Effector memory CD4-positive, alpha-beta T cell (primary cell): ENCODE measurements at places on chromosomes 7 and 10.

GRCh38 chr10:125991392-125991791 lies 95.0 kb downstream of the FANK1 start:
- no peak overlapping the region for H3K27ac ChIP-seq
- no peaks in the 10 kb centered on the region for H3K4me1 ChIP-seq
- no peak for DNase-seq
- H3K36me3 ChIP-seq, result no peaks in the 10 kb centered on the region
- H3K27me3 ChIP-seq, result no peaks in the 10 kb centered on the region

GRCh38 chr7:79055722-79056415 lies 397.6 kb downstream of the MAGI2 start:
- no peaks in the 10 kb centered on the region for H3K36me3 ChIP-seq
- no peak for DNase-seq
- H3K4me1 ChIP-seq, result no peaks in the 10 kb centered on the region
- H3K27me3 ChIP-seq, result no peaks in the 10 kb centered on the region
- H3K4me3 ChIP-seq, result no peak overlapping the region

DNA sequence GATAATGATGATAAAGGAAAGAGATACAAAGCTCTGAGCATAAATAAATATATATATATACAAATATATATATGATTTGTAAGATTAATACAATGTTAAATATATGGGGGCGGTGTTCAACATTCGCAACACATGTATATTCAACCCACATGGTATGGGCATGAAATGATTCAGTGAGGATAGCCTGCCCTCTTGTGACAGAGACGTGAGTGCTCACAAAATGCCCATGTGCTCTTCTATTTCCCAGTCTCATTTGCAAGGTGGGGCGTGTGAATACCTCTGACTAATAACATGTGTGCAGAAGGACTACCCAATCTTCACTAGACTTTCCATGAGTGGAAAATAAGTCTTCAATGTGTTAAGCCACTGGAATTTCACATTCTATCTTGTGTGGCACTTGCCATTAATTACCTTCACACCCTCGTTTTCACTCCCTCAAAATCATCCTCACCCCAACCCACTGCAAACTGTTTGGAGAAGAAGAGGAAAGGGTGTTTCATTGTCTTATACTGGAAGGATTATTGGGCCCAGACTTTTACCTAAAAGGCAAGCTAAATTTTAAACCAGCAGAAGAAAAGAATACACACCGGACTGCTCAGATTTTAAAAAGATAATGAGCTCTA lies 26.9 kb downstream of the ASAH2 start:
- no peaks in the 10 kb centered on the region for H3K27me3 ChIP-seq
- H3K4me3 ChIP-seq, result no peak overlapping the region
- H3K27ac ChIP-seq, result no peak overlapping the region
- no peaks in the 10 kb centered on the region for H3K4me1 ChIP-seq
- no peaks in the 10 kb centered on the region for H3K36me3 ChIP-seq
- DNase-seq, result no peak

DNA sequence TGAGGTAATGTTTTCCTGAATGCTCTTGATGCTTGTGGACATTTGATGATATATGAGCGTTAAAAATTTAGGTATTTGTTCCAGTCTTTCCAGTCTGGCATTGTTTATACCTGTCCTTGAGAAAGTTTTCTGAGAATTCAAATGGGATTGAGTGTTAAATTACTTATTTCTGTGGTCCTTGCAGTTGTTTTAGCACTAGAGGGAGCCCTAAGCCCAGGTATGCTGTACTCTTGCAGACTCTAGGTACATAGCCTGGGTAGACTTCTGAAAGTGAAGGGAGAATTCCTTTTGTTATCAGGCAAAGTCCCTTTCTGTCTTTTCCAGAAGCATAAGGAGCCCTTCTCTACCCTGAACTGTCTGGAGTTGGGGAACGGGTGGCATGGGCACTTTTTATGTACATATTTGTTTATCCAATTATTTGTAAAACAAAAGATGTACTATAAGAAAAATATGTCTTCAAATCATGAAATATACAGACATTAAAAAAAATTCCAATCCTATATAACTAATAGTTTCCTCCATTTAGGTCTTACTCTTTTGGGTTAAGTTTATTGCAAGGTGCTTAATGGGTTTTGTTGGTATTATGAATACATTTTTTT lies 262.1 kb downstream of the ATRNL1 start:
- no peaks in the 10 kb centered on the region for H3K36me3 ChIP-seq
- no peak overlapping the region for H3K4me3 ChIP-seq
- DNase-seq, result no peak

DNA sequence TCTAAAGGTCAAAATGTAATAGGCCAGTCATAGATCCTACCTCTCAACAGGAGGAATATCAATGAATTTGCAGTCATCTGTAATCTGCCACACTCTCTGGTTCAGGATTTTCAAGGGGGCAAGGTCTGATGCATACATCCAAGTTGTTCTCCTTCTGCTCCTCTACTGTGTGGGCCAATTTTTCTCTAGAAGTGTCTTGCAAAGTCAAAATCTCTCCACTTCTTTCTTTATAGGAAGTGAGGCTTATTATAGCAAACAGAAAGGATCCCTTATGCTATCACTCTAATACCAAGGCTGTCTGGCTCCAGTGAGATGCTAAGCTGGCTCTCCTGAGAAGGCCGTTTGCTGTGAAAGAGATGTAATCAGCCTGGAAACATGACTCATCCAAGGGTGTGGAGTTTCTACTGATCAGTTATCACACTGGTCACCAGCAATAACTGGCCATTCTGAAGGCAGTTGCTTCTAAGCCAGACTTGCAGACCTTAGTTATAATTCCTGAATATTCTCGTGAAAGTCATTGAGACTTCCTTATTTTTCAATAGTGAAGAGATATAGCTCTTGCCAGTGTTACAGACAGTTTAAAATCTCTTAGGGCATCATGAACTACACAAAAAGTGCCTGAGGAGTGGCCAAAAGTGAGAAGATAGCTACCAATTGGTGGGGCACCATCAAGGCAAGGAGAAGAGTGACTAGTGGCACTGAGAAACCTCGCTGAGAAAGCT lies 43.2 kb upstream of the LRGUK start:
- H3K27ac ChIP-seq, result no peak overlapping the region
- H3K27me3 ChIP-seq, result no peaks in the 10 kb centered on the region
- no peaks in the 10 kb centered on the region for H3K4me1 ChIP-seq
- no peak for DNase-seq

DNA sequence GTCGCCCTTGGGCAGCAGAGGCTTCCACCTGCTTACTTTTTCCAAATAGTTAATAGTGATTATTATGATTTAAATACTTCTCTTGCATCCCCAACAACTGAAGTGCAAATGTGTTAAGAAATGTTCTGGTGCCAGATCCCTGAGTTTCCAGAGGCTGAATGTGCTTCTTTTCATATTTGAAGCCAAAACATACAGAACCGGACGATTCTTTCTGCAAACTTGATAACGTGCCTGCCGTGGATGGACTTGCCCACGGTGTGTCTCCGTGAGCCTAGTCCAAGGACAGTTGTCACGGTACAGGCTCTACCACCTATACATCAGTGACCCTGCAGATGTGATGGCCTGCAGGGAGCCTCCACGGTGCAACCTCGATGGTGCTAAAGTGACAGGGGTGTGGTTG lies 198.6 kb upstream of the LYZL2 start:
- no peak for DNase-seq
- no peak overlapping the region for H3K27ac ChIP-seq
- no peaks in the 10 kb centered on the region for H3K27me3 ChIP-seq

DNA sequence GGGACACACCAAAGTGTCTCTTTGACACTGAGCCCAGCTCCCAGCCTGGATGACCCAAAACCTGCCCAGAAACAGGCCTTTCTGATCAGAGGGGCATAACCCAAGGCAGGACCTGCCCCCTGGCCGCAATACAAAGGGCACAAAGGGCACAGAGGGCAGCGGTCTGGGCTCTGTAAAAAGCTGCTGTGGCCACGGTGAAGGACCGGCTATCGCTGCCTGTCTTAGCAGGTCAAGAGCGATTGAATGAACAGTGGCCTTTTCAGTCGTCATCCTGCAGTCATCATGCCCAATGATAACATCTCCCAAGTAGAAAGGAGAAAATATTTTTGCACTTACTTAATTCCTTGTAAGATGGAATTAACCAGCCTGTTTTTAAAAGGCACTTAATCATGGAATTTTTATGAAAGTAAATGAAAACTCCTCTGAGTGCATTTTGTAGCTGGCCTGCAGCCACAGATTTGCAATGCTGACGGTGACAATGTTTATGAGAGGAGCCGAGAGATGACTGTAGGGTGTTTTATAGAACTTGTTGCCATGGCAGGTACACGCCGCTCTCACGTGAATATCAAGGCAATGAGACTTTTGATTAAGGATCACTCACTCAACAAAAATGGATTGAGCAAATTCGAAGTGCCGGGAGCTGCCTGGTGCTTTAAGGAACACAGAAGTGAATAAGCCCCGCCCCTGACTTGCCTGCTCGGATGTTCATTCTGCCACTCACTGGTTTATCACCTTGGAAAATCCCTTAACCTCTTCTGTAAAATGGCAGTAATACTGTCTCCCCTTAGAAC lies 47.3 kb upstream of the BHLHA15 start:
- no peak overlapping the region for H3K27ac ChIP-seq
- DNase-seq, result no peak
- H3K27me3 ChIP-seq, result no peaks in the 10 kb centered on the region
- no peak overlapping the region for H3K4me3 ChIP-seq

- no peaks in the 10 kb centered on the region for H3K36me3 ChIP-seq
- H3K27ac ChIP-seq, result no peak overlapping the region
- no peak overlapping the region for H3K4me3 ChIP-seq
- no peak for DNase-seq
- no peaks in the 10 kb centered on the region for H3K27me3 ChIP-seq
These were observed 127.8 kb downstream of the PTPN20 start for GRCh38 chr10:47038881-47039561.

- H3K36me3 ChIP-seq, result no peaks in the 10 kb centered on the region
- peaks cover 75% of the 10 kb centered on the region for H3K4me1 ChIP-seq
These were observed 252.3 kb upstream of the KLF14 start for GRCh38 chr7:130986261-130986690.

- DNase-seq, result no peak
- H3K36me3 ChIP-seq, result no peaks in the 10 kb centered on the region
- no peaks in the 10 kb centered on the region for H3K27me3 ChIP-seq
- H3K27ac ChIP-seq, result peak overlapping the region; percentile 26
- no peak overlapping the region for H3K4me3 ChIP-seq
- H3K4me1 ChIP-seq, result peaks cover 29% of the 10 kb centered on the region
These were observed 29.1 kb downstream of the EPC1 start for GRCh38 chr10:32317795-32318357.

DNA sequence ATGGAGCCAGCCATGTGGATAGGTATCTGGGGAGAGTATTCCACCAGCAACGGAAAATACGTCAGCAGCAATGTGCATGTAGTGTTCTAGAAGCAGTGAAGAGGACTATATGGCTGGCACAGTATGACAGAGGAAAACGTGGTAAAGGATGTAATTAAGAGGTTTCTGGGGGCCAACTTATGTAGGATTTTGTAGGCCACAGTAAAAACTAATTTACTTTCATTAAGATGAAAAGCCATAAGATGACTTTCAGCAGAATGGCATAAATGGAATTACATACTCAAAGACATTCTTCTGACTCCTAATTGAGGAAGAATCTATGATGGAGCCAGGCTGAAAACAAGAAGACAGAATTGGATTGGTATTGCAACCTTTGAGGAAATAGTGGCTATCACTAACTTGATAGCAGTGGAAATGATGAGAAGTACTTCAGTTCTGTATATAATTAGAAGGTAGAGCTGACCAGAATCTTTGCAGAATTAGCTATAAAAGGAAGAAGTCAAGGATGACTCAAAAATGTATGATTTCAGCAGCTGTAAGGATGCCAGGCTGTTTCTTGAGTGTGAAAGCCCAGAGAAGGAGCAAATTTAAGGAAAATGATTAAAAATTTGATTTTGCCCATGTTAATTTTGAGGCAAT lies 156.7 kb downstream of the MBL2 start:
- no peak overlapping the region for H3K27ac ChIP-seq
- H3K4me3 ChIP-seq, result no peak overlapping the region
- H3K27me3 ChIP-seq, result no peaks in the 10 kb centered on the region
- H3K36me3 ChIP-seq, result no peaks in the 10 kb centered on the region

DNA sequence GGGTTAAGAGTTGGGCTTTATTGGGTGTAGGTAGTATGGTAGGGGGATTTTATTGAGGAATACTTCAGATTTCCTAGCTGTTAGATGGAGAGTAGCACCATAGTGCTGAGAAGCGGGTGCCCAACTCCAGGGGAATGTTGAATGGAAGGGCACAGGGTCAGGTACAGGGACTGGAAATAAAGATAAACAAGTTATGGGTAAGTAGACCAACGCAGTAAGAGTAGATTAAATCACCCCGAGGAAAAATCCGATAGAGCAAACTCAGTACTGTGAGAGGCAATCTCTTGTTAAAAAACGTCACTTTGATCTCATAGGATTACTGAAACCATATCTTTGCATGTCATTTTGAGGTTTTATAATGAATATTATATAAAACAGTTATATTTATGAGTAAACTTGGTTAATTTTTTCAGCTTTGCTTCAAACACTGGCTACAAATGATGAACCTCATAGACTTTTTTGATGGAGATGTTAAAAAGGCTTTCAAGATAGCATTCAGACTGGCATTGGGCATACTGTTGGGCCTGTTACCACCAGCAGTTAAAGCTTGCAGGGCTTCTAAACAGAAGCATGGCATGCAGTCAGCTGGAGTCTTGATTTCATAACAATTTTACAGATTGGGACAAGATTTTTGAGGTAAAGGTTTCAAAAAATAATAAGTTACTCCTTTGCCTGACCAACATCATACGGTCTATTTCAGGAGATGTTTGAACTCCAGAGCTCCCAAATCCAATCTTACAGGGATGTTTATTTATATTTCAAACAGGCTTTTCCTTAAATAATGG lies 7.1 kb downstream of the AHR start:
- peak overlapping the region; percentile 52 for H3K27ac ChIP-seq
- peaks cover 36% of the 10 kb centered on the region for H3K4me1 ChIP-seq
- H3K27me3 ChIP-seq, result no peaks in the 10 kb centered on the region
- H3K36me3 ChIP-seq, result peaks cover 4% of the 10 kb centered on the region

GRCh38 chr10:73798927-73799560 lies 12.4 kb downstream of the NDST2 start:
- no peak overlapping the region for H3K4me3 ChIP-seq
- H3K36me3 ChIP-seq, result peaks cover 63% of the 10 kb centered on the region
- H3K4me1 ChIP-seq, result no peaks in the 10 kb centered on the region
- H3K27ac ChIP-seq, result no peak overlapping the region
- no peaks in the 10 kb centered on the region for H3K27me3 ChIP-seq

DNA sequence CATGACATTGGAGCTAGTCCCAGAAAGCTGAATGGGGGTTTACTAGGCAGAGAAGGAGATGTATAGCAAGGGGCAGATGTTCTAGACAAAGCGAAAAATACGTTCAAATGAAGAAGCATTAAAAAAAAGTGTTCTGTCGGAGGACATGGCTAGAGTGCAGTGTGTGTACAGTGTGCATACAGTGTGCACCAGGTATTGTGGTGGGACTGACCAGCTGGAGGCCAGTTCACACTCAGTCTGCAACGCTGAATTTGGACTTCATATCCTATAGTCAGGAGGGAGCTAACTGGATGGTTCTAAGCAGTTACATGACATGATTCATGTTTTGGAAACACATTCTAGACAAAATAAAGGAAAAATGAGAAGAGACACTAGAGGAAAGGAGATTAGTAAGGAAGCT lies 8.8 kb downstream of the BBIP1 start:
- H3K4me1 ChIP-seq, result no peaks in the 10 kb centered on the region
- no peak overlapping the region for H3K4me3 ChIP-seq
- H3K27me3 ChIP-seq, result no peaks in the 10 kb centered on the region
- H3K27ac ChIP-seq, result no peak overlapping the region
- DNase-seq, result no peak
- H3K36me3 ChIP-seq, result peaks cover 7% of the 10 kb centered on the region
